ENCODE measurements at places on chromosomes 5 and 9. TPM values are rescaled to one million over a fixed set of nuclear protein-coding genes. Genes with fewer than 3 reads are reported as not detected.

The SOHLH1 gene
- under 0.01 TPM for total RNA-seq

The INSL6 gene
- total RNA-seq, result not detected

The DIPK1B gene
- 11.0 TPM for total RNA-seq

The SPRY4 gene
- 6.3 TPM for total RNA-seq

The ADRB2 gene
- total RNA-seq, result 3.1 TPM

The LECT2 gene
- total RNA-seq, result not detected

The C5orf46 gene
- not detected for total RNA-seq

The CD180 gene
- total RNA-seq, result 1.0 TPM

The IL17B gene
- total RNA-seq, result 247 TPM

The ENTREP1 gene
- total RNA-seq, result 15.1 TPM

The CDK7 gene
- 31.3 TPM for total RNA-seq

The WHRN gene
- total RNA-seq, result 0.52 TPM

The ESM1 gene
- total RNA-seq, result 0.52 TPM

The TEX48 gene
- not detected for total RNA-seq

The TMC1 gene
- 0.52 TPM for total RNA-seq

The ABO gene
- under 0.01 TPM for total RNA-seq

The TTC23L gene
- not detected for total RNA-seq

The BNC2 gene
- total RNA-seq, result 10.4 TPM

The GFPT2 gene
- 9.9 TPM for total RNA-seq

The FOXD4L6 gene
- not detected for total RNA-seq

The SLC23A1 gene
- total RNA-seq, result not detected

The ADCY2 gene
- 27.7 TPM for total RNA-seq

The SEMA5A gene
- 25.1 TPM for total RNA-seq

The PCSK1 gene
- total RNA-seq, result not detected

The OTP gene
- total RNA-seq, result not detected

All from skeletal muscle tissue (tissue), 5 donors.